GM12878 (cell line): ENCODE measurements at places on chromosomes 16 and 17.

- no peak for DNase-seq
Observed at GRCh38 chr17:33871720-33872540, 383.2 kb upstream of the CCL2 start.

- no peak for DNase-seq
Observed at GRCh38 chr16:57518520-57518919, 17.9 kb downstream of the CCDC102A start.

DNA sequence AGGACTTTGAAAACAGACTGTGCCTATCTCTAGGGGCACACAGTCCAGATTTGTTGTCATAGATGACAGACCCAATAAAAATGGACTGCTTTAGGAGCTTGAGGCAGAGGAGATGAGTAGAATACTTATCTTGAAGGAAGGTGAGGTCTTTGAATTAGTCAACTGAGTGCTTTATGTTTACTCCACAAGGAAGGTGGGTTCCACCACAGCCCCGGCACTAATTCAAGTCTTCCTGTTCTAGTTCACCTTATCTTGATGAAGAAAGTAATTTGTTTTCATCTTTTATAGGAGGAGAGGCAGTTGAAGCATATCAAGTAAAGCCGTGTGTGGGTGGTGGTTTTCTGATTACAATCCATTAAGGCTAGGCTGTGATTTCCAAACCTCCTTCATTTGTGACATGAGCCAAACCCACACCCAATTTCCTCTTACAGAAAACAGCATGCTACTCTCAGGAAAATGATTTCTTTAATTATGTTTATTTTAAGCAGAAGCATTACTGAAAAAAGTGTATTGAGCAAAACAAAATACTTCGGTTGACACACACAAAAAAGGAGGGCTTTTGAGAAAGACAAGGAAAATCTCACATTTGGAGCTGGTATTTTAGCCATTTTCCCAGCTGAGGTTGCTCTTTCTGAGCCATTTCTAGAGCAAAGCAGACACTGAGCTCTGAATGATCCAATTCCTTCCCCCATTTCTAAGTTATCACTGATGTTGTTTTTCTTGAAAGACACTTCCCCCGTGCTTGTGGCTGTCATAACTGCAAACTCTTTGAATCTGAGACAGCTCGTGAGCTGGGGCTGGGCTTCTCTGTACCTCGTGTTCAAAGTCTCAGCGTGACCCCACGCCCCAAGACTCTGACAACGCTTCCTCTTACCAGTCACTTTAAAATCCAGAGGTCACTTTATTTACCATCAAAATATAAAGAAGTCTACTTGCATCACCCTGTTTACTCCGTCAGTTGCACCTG is 35.4 kb downstream of the CDRT15 start:
- DNase-seq: no peak

DNA sequence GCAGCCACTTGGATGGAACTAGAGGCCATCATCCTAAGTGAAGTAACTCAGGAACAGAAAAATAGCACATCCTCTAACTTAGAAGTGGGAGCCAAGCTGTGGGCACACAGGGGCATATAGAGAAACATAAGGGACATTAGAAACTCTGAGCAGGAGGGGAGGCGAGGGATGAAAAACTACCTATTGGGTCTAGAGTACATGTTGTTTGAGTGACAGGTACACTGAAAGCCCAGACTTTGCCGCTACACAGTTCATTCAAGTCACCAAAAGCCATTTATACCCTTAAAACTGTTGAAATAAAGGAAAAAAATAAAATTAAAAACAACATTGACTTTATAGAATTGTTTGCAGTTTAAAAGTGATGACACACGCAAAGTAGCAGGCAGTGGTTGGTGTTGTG is 236.6 kb downstream of the SNX29 start:
- DNase-seq: no peak

DNA sequence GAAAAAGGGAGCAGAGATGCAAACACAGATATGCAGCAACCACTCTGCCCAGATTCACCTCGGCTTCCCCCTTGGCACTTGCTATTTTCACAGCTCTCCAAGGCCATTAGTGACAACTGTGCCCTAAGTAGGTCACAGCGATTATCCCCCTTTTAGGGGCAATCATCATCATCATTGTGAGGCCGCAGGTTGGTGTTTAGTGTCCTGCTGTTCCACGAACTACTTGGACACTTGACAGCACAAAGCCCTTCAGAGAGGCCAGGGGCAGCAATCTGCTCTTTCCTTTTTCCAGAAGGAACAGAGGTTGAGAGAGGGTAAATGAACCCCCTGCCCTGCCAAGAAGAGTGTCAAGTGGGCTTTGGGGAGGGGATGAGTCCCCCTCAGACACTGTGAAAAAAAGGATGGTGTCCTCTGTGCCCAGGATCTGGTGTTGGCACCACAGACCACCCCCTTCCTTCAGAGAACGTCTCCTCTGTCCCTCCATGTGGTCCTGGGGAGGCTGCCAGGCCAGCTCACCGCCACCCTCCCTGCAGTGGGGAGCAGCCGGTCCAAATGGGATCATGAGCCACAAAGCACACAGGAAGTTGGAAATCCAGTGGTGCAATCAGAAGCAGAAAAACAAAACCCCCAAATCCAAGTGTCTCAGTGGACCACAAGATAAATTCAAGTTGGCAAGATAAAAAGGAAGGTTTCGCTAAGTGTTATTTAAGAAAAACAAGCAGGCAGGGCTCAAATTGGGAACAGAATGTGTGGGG is 78.4 kb upstream of the MED9 start:
- no peak for DNase-seq

DNA sequence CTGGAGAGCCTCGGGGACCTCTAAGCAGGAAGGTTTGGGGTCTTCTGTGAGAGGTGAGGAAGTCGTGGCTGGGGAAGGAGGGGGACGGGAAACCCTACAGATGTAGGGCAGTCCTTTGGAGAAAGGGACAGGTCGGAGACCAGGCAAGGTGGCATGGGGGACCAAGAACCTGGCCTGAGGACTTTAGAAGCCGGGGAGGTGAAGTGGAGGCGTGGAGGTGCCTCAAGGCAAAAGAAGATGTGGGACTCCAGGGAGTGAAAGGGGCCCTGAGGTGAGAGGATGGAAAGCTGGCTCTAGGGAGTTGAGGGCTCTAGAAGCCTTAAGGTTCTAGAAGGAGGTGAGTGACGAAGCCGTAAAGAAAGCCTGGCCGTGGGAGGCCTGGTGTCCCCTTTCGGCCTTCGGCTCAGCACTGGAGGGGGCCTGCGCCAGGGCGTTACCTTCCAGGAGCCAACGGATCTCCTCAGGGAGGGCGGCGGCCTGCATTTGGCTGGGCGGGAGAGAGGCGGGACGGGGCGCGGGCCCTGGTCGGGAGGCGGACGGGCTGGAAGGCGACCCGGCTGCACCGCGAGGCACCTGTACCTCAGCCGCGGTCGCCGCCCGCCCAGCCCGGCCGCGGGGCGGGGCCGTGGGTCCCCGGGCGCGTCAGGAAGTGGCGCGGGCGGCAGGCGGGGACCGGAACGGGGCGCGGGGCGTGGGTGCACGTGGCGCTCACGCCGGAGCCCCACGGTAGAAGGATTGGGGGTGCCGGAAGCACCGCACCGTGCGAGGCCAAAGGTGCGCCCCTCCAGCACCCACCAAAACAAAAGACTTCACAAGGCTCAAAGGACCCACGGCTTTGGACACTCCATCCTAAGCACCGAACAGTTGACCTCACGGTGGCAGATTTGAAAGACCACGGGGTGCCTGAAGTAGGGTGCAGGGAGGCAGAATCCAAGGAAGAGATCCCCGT is at the start of gene SKAP1:
Gene SKAP1 (minus strand): TSS at position 577 of the 949 bp plus-strand sequence.
- DNase-seq: no peak

DNA sequence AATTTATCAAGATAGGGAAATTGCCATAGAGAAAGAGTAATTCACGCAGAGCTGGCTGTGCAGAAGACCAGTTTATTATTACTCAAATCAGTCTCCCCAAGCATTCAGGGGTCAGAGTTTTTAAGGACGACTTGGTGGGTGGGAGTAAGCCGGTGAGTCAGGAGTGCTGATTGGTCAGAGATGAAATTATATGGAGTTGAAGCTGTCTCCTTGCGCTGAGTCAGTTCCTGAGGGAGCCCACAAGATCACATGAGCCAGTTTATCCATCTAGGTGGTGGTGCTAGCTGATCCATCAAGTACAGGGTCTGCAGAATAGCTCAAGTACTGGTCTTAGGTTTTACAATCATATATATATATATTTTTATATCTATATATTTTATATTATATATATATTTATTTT is 6.0 kb upstream of the AQP8 start:
- DNase-seq: no peak

DNA sequence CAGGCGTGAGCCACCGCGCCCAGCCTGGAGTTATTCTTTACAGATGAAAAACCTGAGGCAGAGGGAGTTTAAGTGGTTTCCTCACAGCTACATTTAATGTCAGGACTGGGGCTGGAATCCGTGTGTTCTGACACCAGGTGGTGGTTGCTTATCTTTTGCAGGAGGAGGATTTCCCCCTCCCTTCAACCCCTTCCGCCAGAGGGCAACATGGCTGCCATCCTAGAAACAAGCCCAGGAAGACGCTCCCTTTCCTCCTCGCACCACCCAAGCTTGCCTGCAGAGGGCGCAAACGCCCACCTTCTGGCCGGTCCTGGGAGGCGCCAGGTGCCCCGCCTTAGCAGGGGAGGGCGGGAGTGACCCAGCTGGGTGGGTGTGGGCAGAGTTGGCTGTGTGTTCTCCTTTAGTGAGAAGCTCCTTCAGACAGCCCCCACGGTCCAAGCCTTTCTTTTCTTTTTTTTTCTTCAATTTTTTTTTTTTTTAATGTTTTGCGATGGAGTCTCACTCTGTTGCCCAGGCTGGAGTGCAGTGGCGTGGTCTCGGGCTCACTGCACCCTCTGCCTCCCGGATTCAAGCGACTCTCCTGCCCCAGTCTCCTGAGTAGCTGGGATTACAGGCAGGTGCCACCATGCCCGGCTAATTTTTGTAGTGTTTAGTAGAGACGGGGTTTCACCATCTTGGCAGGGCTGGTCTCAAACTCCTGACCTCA is 9.9 kb upstream of the RAP1GAP2 start:
- DNase-seq: peak; percentile 61

DNA sequence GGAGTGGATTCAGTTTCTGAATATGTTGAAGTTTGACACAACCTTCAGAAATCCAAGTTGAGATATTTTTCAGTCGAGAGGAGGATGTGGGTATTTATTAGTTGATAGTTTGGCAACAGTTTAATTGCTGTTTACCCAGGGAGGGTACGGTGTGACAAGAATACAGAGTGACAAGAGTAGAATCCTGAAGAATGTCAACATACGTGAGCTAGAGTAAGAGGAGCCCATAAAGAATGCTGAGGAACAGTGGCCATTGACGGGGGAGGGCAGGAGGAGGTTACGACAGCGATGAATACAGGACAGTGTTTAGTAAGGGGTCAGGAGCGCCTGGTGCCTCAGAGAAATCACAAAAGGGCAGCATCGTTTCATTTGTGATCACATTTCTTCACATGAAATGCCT is 76.5 kb downstream of the AATF start:
- DNase-seq: no peak

- DNase-seq: no peak
Observed at GRCh38 chr16:72978212-72978611, 69.7 kb downstream of the ZFHX3 start.

DNA sequence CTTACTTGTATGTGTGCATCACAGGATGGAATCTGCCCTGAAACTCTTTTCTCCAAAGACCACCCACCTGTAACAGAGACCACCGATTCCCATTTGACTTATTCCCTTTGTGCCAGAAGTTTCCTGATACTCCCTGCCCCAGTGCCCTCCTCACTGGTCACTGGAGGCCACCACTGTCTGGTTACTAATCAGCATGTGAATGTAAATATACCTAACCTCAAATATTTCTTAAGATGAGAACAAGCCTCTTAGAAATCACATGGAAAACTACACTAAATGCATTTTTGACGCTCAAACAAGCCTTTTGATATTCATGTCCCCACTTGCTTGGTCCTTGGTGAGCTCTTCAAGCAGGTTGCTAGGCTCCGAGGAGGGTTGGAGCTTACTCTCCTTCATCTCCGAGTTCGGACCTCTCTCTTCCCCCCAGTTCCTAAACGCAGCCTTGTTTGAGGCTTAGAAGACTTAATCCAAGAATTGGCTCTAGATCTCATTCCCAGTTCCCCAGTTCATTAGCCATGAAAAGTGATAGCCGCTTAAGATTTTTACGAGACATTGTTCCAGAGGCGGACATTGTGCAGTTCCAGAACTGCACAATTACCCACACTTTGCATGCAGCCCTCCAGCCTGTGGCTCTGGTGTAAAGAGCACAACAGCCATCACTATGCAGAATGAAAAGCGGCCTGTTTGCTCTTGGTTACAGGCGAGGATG is 579.2 kb upstream of the PSMD7 start:
- no peak for DNase-seq

GRCh38 chr17:42305543-42306384 is 17.5 kb downstream of the STAT5A start:
- no peak for DNase-seq

DNA sequence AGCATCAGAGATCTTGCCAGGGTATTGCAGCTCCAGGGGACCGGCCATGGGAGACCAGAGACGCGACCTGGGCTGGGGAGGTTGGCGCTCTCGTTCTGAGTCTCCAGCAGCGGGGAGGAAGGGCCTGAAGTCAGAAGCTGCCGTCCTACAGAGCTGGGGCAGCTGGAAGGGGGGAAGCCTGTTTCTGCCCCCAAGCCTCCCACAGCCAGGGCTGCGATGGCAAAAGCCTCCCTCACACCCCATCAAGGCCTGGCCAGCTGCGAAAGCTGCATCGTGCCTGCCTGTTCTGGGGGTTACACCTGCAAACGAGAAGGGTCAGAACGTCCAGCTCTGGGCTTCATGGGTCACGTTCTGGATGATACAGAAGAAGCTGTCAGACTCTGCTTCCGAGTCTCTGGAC is 26.1 kb downstream of the MAPK8IP3 start:
- DNase-seq: no peak

- no peak for DNase-seq
Observed at GRCh38 chr17:69287168-69287567, 39.8 kb downstream of the ABCA5 start.

GRCh38 chr17:7834542-7834956 is 532 bp downstream of the KDM6B start:
- no peak for DNase-seq

- DNase-seq: peak; percentile 19
Observed at GRCh38 chr16:87380881-87381280, 2.7 kb downstream of the FBXO31 start.

DNA sequence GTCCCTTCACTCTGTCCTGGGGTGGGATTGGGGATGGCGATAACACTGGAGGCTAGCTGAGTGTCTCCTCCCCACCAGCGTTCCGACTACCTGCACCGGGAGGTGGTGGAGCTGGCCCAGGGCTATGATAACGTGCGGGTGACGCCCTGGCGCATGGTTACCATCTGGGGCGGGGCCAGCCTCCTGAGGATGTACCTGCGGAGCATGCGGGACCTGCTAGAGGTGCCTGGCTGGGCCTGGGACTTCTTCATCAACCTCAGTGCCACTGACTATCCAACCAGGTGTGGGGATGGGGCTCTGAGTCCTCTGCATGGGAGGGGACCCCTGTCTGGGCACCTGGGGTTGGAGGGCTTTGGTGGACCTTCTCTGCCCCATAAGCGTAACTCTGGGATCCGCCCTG is 8.8 kb downstream of the XYLT2 start:
- DNase-seq: no peak
